AG04450 (cell line): ENCODE measurements at places on chromosomes 16 and 17. TPM values are rescaled to one million over a fixed set of nuclear protein-coding genes. Genes with fewer than 3 reads are reported as not detected.

LRRC75A gene
- 1.2 TPM in 2 replicates for polyA plus RNA-seq

- no peak for DNase-seq
Observed at GRCh38 chr16:74729783-74730683, 29.4 kb upstream of the MLKL start.

DNA sequence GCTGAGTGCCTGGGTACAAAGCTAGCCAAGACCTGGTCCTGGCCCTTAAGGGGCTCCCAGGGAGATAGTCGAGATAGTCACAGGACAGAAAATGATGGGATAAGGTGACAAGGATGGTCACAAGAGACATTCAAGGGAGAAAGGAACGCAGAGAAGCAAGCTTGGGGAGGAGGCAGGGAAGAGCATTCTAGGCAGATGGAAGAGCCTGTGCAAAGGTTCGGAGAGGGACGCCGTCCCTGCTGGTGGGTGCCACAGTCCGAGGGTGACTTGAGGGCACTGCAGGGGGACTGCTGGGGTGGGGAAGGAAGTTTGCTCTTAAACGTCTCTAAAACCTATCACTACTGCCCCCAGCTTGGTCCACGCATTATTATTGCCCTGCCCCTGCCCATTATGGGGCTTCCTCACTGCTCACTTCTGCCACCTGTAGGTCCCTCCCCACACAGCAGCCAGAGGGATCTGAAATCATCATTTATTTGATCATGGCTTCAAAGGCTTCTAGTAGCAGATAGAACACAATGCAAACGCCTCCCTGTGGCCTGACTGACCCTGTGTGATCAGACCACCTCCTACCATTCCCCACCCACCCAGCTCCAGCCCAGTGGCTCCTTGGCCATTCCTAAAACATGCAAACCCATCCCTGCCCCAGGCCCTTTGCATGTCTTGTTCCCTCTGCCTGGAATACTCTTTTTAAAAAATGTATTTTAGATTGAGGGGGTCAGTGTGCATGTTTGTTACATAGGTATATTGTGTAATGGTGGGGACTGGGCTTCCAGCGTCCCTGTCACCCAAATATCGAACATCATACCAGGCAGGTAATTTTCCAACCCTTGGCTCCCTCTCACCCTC, 60.3 kb downstream of the RMI2 start:
- DNase-seq, result no peak

- no peak for DNase-seq
Observed at GRCh38 chr17:73824321-73824720, 180.1 kb upstream of the SDK2 start.

DNA sequence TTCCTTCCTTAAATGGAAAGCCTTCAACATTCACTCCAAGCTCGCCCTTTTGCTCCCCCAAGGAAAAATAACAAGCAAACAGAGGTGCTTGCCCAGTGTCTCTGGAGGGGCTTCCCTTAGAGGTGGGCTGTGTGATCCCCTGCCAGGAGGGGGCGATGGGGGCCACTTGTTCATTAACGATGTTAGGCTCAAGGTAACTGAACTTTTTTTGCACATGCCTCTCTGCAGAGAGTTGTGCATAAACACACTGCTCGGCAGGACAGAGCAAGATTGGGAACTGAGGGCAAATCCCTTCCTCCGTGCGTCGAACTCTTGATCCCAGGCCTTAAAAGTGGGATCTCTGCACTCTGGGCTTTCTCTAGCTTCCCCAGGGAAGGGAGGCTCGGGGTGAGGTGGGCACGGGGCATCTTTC, 15.5 kb upstream of the NAGLU start:
- no peak for DNase-seq

DNA sequence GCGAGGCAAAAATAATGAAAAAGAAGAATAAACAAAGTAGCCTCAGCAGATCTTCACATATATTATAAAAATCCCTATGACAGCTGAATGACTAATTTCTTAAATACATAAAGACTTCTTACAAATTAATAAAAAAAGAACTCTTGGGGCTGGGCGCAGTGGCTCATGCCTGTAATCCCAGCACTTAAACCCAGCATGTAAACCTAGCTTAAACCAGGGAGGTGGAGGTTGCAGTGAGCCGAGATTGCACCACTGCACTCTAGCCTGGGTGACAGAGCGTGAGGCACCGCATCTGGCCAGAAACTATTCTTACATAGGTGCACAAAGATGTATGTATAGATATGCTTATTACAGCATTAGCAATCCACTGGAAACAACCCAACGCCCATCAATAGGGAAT, 27.7 kb downstream of the C17orf100 start:
- no peak for DNase-seq

- DNase-seq, result no peak
Observed at GRCh38 chr17:16817201-16817600, 127.2 kb downstream of the CCDC144A start.

MEIOC gene
- polyA plus RNA-seq, result 0.21 and 0.36 TPM in 2 replicates

- peak; percentile 30 for DNase-seq
Observed at GRCh38 chr17:46072998-46073397, 73.9 kb downstream of the STH start.

KRT25 gene
- not detected in 2 replicates for polyA plus RNA-seq

RND2 gene
- polyA plus RNA-seq, result 1.7 and 2.1 TPM in 2 replicates

ALDH3A1 gene
- polyA plus RNA-seq, result 0.14 and 1.7 TPM in 2 replicates

DNA sequence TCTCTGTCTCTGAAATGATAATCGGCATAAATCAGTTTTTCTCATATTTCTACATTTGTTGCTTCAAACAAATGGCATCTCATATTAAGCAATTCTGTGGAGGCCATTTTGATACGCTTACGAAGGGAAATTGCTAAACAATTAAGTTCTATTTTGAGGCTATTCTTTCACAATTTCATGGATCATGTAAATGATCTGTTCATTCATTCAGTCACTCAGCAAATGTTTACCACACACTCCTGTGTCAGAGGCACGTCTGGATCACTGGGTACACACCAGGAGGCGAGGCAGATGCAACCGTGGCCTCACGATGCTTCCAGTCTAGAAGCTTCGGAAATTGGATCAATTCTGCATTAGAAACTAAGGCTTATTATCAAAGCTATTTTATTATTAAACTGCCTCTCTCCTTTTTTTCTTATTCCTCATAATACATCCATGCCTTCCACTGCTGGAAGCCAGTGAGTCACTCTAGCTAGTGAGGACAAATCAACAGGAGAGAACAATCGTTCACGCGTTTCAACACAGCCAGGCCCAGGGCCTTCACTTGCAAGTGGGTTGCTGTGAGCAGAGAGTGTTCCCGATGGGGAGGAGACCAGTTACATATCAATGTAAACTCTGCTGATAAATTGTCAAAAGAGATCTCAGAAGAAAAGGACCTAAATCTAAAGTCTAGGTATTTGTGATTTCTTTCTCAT, 11.3 kb upstream of the SLC39A11 start:
- DNase-seq, result no peak

TTC19 gene
- polyA plus RNA-seq, result 5.9 and 6.6 TPM in 2 replicates

ZNF469 gene
- 2.2 and 3.7 TPM in 2 replicates for polyA plus RNA-seq

GPR142 gene
- polyA plus RNA-seq, result not detected in 2 replicates

EPN3 gene
- polyA plus RNA-seq, result not detected in 2 replicates

LLGL2 gene
- 0.19 and 0.24 TPM in 2 replicates for polyA plus RNA-seq

- no peak for DNase-seq
Observed at GRCh38 chr17:63700528-63701455, 867 bp upstream of the LIMD2 start.

DNA sequence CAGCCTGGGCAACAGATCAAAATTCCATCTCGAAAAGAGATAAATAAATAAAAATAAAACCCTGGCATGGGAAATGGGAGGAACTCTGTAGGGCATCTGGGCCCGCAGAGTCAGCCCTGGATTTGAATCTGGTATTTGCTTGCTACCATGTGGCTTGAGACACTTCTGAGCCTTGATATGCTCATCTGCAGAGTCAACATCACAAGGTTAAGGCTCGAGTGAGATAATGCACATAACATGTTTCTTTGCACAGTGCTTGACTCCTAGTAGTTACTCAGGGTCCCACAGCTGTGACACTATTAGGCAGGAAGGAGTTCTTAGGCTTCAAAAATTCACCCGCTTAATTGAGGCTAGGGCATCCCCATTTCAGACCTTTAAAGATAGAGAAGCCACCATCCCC, 21.3 kb downstream of the CDK5RAP3 start:
- DNase-seq, result no peak

GRCh38 chr16:11367483-11367906, 22.2 kb downstream of the RMI2 start:
- DNase-seq, result no peak

- DNase-seq, result no peak
Observed at GRCh38 chr16:73853968-73854367, 442.6 kb upstream of the PSMD7 start.

DNA sequence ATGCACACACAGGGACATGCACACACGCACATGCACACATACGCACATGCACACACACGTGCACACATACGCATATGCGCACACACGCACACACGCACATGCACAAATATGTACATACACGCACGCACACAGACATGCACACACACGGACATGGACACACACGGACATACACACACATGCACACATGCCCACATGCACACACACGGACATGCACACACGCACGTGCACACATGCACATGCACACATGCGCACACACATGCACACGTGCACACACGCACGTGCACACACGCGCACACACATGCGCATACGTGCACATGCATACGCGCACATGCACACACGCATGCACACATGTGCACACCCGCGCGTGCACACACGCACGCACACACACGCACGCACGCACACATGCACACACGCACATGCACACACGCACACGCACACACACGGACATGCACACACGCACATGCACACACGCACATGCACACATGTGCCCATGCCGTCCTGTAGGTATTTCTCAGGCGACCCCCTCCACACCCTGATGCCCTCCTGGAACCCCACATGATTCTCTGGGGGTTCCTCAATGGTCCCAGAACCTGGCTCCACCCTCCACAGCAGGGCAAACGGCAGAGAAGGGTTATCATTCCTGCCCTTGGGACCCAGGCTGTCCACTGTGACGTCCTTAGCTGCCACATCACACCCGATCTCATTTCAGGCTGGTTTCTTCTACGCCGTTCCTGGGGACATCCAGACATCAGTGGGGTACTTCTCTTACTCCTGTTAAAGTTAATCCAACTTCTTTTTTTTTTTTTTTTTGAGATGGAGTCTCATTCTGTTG, 9.6 kb upstream of the RBFOX3 start:
- no peak for DNase-seq

GRCh38 chr17:6496116-6496481, 51.8 kb downstream of the PIMREG start:
- no peak for DNase-seq

AGRP gene
- polyA plus RNA-seq, result not detected in 2 replicates

CD300LB gene
- polyA plus RNA-seq, result not detected in 2 replicates

GRCh38 chr16:23378256-23378655, 74.7 kb downstream of the COG7 start:
- no peak for DNase-seq

DNA sequence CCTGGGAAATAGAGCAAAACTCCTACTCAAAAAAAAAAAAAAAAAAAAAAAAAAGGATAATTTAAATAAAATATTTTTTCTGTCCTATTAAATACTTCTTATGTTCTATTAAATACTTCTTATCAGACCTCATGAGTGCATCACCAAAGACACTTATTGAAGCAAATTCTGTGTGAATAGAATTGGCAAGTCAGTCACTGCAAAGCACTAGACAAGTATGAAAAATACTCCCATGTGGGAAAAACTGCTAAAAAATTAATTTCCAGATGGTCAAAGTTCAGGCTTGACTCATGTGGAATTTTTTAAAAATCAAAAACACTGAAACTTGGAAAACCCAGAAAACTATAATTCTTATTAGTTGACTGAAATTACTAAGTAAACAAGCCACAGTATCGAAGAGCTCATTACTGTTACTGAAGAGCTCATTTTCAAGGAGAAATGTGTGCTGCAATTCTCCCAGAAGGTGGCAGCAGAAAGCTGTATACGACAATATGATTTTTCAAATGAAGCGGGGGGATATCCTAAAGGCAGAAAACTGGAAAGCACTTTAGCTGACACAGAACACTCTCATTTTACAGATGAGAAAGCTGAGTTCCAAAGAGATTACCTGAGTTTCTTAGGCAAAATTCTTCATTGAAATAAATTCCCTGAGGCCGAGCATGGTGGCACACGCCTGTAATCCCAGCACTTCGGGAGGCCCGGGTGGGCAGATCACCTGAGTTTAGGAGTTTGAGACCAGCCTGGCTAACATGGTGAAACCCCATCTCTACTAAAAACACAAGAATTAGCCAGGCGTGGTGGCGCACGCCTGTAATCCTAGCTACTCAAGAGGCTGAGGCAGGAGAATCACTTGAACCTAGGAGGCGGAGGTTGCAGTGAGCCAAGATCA, 15.9 kb upstream of the FBXO47 start:
- peak; percentile 50 for DNase-seq

- DNase-seq, result no peak
Observed at GRCh38 chr16:85419503-85420408, 193.4 kb upstream of the GSE1 start.

HSD17B1 gene
- 0.87 and 1.4 TPM in 2 replicates for polyA plus RNA-seq

PRCD gene
- 0.69 and 1.9 TPM in 2 replicates for polyA plus RNA-seq

- no peak for DNase-seq
Observed at GRCh38 chr16:56960681-56961281, 969 bp upstream of the CETP start.

SLC16A6 gene
- polyA plus RNA-seq, result 1.2 TPM in 2 replicates

DNA sequence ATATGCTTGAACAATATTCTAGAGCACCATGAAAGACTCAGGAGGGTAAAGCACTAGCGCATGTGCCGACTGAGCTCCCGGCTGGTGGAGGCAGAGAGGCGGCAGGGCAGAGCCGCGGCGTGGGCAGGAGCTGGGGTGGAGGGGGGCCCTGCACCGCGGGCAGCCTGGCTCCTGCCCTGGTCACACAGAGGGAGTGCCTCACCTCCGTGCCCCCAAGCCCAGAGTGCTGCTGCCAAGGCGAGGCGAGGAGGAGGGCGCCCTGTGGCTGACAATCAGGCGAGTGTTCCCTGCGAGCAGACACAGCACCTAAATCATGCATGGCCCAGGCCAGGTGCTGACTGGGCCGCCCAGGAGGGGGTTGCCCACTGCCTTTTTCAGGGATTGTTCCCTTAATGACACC, 105.8 kb upstream of the TNRC6C start:
- DNase-seq, result no peak

EZH1 gene
- polyA plus RNA-seq, result 18.8 and 26.3 TPM in 2 replicates

DNA sequence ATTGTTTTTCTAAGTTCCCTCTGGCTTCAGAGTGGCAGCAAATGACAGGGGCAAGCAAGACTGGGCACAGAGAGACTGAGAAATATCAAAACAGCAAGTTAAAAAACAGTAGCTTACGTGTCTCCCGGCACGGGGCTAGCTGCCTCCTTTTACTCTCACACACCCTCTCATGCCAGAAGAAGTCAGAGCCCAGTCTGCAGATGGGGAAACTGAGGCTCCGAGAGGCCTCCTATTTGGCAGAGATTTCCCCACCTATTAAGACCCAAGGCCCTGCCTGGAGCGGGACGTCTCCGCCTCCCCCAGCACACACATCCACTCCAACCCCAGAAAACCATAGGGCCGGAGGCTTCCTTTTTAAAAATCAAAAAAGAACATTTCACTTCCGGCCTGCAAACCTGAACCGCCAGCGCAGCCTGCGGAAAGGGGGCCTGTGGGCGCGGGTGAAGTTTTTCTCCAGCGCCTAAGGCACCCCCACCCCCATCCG, 832 bp downstream of the CARHSP1 start:
- no peak for DNase-seq
